Right lobe of liver (tissue), 6 donors: ENCODE measurements at places on chromosomes 16 and 17. TPM values are rescaled to one million over a fixed set of nuclear protein-coding genes. Genes with fewer than 3 reads are reported as not detected.

DNA sequence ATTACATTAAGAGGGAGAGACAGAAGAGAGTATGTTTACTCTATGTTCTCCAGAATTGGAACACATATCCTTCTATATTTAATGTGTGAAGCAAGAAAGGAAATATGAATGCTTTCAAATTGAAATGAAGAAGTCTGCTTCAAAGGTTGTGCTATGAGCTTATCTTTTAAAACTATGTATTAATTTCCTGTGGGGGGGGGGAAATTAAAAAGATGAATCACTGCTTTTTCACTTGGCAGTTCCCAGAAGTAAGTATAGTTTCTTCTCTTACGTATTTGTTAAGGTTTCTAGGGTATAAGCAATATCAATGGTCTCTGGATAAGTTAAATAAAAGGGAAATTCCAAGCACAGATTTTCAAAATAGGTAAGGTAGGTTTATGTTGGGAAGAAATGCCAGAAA lies 7.0 kb downstream of the TERF2 start:
- no peaks in the 10 kb centered on the region for H3K27me3 ChIP-seq
- no peaks in the 10 kb centered on the region for H3K4me1 ChIP-seq
- no peak overlapping the region for H3K4me3 ChIP-seq
- no peak for DNase-seq
- no peak overlapping the region for H3K27ac ChIP-seq

DNA sequence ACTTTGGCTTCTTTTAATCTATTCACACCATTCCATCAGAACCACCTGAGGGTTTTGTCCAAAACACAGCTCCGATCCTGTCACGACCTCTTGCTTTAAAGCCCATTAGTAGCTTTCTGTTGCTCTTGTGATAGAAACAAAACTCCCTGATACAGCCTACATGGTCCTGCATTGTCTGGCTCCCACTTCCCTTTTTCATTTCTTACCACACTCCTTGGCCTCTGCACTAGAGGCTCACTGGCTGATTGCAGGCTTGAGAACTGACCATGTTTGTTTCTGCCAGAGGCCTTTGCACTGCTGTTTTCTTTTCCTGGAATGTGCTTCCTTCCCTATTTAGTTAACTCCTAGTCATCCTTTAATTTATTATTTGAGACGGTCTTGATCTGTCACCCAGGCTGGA lies 23.7 kb downstream of the IST1 start:
- no peak overlapping the region for H3K4me3 ChIP-seq
- DNase-seq: no peak
- no peaks in the 10 kb centered on the region for H3K27me3 ChIP-seq
- peaks cover 34% of the 10 kb centered on the region for H3K36me3 ChIP-seq
- H3K27ac ChIP-seq: no peak overlapping the region
- no peaks in the 10 kb centered on the region for H3K4me1 ChIP-seq

- no peak for DNase-seq
- no peaks in the 10 kb centered on the region for H3K4me1 ChIP-seq
- no peak overlapping the region for H3K27ac ChIP-seq
- H3K27me3 ChIP-seq: no peaks in the 10 kb centered on the region
- no peak overlapping the region for H3K4me3 ChIP-seq
These were observed 121.5 kb downstream of the CCDC182 start for GRCh38 chr17:57623620-57624019.

GRCh38 chr17:75514299-75514918 lies 928 bp downstream of the CASKIN2 start:
- H3K4me1 ChIP-seq: peaks cover 18% of the 10 kb centered on the region
- H3K27ac ChIP-seq: peak overlapping the region; percentile 73
- no peaks in the 10 kb centered on the region for H3K36me3 ChIP-seq
- no peaks in the 10 kb centered on the region for H3K27me3 ChIP-seq

The CCT6B gene
- 1.4 TPM for total RNA-seq

GRCh38 chr16:72997141-72997542 lies 50.8 kb downstream of the ZFHX3 start:
- no peaks in the 10 kb centered on the region for H3K36me3 ChIP-seq
- no peak overlapping the region for H3K4me3 ChIP-seq
- H3K27ac ChIP-seq: no peak overlapping the region

DNA sequence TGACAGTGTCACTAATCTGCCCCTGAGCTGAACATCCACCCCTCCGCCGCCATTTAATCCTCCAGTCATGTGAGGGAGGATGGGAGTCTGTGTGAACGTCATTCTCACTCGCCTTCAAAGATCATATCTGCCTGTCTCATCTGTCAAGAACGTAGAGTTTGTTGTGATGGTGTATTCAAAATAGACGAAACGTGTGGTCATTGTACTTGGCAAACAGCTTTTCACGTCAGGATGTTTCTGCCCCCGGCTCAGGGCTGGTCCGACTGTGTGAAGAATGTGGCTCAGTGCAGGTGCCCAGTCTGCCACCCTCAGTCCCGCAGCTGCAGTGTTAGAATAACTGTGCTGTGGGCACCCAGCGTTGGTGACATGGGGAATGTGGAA lies 148.0 kb downstream of the KCNJ12 start:
- H3K36me3 ChIP-seq: no peaks in the 10 kb centered on the region
- H3K27ac ChIP-seq: no peak overlapping the region
- no peak for DNase-seq
- no peaks in the 10 kb centered on the region for H3K27me3 ChIP-seq

GRCh38 chr17:16911141-16911937 lies 60.6 kb downstream of the TNFRSF13B start:
- H3K4me3 ChIP-seq: no peak overlapping the region
- H3K4me1 ChIP-seq: no peaks in the 10 kb centered on the region
- H3K36me3 ChIP-seq: no peaks in the 10 kb centered on the region
- DNase-seq: no peak
- no peaks in the 10 kb centered on the region for H3K27me3 ChIP-seq

DNA sequence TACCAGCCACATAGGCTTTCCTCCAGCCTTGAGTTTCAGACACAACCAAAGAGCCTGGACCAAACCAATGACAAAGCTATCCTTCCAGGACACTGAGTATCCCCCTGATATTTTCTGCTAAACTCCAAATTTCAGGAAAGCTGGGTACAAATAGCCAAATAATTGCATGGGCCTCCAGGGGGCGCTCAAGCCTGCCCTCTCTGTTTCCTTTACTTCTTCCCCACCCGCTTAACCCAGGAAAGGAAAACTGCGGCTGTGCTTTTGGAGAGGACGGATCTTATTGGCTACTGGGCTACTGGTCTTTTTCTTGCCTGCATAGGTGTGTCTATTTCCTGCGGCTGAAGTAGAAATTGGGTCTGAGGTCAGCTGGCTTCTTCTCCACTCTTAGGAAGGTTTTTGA lies 30.1 kb downstream of the GNGT2 start:
- no peaks in the 10 kb centered on the region for H3K4me1 ChIP-seq
- no peaks in the 10 kb centered on the region for H3K27me3 ChIP-seq
- no peak overlapping the region for H3K4me3 ChIP-seq
- H3K27ac ChIP-seq: no peak overlapping the region
- H3K36me3 ChIP-seq: no peaks in the 10 kb centered on the region

DNA sequence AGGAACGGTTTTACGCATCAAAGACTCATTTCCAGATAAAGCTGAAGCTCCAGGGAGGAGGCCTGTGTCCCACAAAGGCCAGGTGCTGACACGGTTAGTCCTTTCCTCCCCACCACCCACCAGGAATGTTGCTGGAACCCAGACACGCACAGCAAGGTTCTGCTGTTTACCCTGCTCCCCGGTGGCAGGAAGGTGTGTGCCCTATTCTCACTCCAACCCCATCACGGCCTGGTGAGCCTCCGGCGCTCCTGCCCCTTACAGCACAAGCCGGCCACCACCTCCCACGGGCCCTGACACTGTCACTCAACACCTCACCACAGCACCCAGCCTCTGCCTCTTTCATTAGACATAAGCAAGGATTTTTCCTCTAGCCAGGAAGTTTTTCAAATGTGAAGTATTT lies 47.8 kb downstream of the ANKRD11 start:
- no peaks in the 10 kb centered on the region for H3K36me3 ChIP-seq
- no peak overlapping the region for H3K27ac ChIP-seq
- no peak for DNase-seq
- H3K27me3 ChIP-seq: no peaks in the 10 kb centered on the region
- no peak overlapping the region for H3K4me3 ChIP-seq
- peaks cover 4% of the 10 kb centered on the region for H3K4me1 ChIP-seq

- H3K27me3 ChIP-seq: no peaks in the 10 kb centered on the region
- no peak for DNase-seq
- no peak overlapping the region for H3K4me3 ChIP-seq
- H3K36me3 ChIP-seq: no peaks in the 10 kb centered on the region
- peaks cover 9% of the 10 kb centered on the region for H3K4me1 ChIP-seq
- no peak overlapping the region for H3K27ac ChIP-seq
These were observed 53.8 kb upstream of the SLC25A19 start for GRCh38 chr17:75342996-75343395.

- H3K27me3 ChIP-seq: no peaks in the 10 kb centered on the region
- H3K4me1 ChIP-seq: no peaks in the 10 kb centered on the region
- no peaks in the 10 kb centered on the region for H3K36me3 ChIP-seq
- no peak overlapping the region for H3K4me3 ChIP-seq
- no peak overlapping the region for H3K27ac ChIP-seq
- DNase-seq: peak; percentile 63
These were observed 101.1 kb downstream of the XYLT1 start for GRCh38 chr16:17369421-17370222.

The FOXC2 gene
- not detected for total RNA-seq

The HS3ST3B1 gene
- total RNA-seq: 27.3 TPM

The PCYT2 gene
- total RNA-seq: 87.9 TPM

DNA sequence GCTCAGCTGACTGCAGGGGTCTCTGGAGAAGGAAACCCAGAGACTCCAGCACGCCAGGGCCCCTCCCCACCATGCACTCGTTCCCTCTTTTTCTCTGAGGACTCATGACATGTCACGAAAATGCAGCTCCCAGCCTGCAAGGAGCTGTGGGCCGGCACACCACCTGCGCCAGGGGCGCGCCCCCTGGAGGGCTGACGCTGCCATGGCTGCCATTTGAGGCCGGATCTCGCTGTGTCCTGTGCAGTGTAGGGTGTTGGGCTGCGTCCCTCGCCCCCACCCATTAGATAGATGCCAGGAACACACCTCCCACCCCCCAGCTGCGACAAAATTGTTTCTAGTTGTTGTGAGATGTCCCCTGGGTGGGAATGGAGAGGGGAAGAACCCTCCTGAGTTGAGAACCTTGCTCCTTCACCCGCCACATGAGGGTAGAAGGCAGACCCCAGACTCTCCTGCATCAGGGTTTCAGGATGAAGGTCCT lies 8.2 kb downstream of the SYNGR2 start:
- DNase-seq: peak; percentile 78
- H3K4me3 ChIP-seq: no peak overlapping the region
- H3K27ac ChIP-seq: no peak overlapping the region
- H3K36me3 ChIP-seq: peaks cover 5% of the 10 kb centered on the region
- H3K27me3 ChIP-seq: no peaks in the 10 kb centered on the region

The TMC7 gene
- 0.29 TPM for total RNA-seq

The PABPN1L gene
- not detected for total RNA-seq

The ZG16B gene
- total RNA-seq: not detected

The KRTAP3-2 gene
- total RNA-seq: not detected

DNA sequence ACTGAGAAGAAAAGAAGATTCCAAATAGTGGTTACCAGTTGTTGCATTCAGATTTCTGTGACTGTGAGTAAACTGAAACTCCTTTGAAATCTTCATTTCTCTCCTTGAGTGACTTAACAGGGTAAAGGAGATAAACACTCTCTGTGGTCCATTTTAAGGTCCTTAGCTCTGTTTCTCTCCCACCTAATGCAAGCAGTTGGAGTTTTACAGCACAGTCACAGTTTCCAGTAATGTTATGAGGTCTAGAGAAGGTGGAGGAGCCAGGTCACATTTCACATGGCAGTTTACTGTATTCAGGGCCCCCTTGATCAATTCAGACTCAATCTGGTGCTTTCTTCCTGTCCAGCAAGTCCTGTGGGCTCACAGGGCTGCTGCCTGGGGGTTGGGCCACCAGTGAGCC lies 32.2 kb upstream of the SLC12A3 start:
- no peak overlapping the region for H3K27ac ChIP-seq
- DNase-seq: no peak
- H3K27me3 ChIP-seq: no peaks in the 10 kb centered on the region
- no peak overlapping the region for H3K4me3 ChIP-seq
- H3K36me3 ChIP-seq: no peaks in the 10 kb centered on the region

The AANAT gene
- not detected for total RNA-seq

The CLCN7 gene
- total RNA-seq: 39.5 TPM

DNA sequence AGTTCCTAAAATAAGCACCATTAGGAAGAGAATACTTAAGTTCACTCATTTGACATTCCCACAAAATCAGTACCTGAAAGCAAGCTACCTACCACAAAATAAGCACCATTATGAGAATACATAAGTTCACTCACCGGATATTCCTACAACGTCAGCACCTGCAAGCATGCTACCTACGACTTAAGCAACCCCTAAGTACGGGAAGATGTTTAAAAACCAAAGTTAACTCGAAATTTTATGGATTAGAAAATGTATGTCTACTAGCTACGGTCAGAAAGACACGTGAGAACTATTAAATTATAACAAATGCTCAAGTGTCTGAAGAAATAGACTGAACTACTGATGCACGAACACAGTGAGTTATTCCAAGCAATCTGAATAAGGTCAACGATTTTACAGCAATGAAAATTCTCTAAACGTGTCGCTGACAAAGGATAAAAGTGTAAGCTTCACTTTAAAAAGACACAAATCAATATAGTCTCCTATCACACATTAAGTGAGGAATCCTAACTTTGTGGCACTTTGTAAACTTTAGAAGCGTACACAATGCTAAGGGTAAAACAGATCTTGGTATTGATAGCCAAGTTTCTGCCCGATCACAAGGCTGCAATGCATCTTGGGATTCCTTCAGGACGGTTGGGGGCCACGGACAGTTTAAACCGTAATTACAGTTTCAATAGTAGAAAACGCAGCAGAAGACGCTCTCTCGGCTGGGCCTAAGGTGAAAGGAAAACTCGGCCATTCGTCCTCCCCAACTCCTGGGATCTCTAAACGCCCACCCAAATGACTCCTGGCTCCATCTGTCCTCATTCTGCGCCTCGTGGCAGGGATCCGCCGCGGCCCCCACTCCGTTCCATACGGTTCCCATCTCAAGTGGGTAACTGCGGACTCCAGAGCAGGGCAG lies 1.3 kb downstream of the GSPT1 start:
- no peaks in the 10 kb centered on the region for H3K27me3 ChIP-seq
- H3K36me3 ChIP-seq: no peaks in the 10 kb centered on the region
- DNase-seq: no peak
- H3K4me1 ChIP-seq: no peaks in the 10 kb centered on the region
- H3K27ac ChIP-seq: peak overlapping the region; percentile 78

GRCh38 chr16:15963307-15963910 lies 14.0 kb downstream of the ABCC1 start:
- H3K4me1 ChIP-seq: no peaks in the 10 kb centered on the region
- no peak overlapping the region for H3K27ac ChIP-seq
- H3K4me3 ChIP-seq: no peak overlapping the region
- DNase-seq: no peak

DNA sequence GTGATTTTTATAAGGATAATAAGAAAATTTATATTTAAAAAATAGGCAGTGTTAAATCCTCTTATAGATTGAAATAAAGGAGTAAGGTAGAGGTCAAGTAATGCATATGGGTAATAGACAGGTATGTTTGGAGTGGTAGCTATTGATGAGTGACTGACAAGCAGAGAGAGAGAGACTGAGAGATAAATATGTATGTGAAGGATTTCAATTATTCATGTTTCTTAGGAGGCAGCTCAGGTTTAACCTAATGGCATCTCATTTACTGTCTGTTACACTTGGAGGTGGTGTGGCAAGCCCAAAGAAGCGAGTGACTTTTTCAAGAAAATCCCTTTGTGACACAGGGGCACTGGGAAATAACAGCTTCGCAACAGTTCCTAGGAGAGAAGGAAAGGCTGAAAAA lies 120.2 kb downstream of the KIF2B start:
- H3K36me3 ChIP-seq: no peaks in the 10 kb centered on the region
- no peaks in the 10 kb centered on the region for H3K27me3 ChIP-seq
- no peak overlapping the region for H3K27ac ChIP-seq

The CARHSP1 gene
- 95.8 TPM for total RNA-seq
